ENCODE measurements at places on chromosomes 4 and X. TPM values are rescaled to one million over a fixed set of nuclear protein-coding genes. Genes with fewer than 3 reads are reported as not detected.

Gene NUP62CL
- not detected for polyA plus RNA-seq

Gene ACSL4
- polyA plus RNA-seq, result 33.9 TPM

Gene ATP8A1
- 0.29 TPM for polyA plus RNA-seq

Gene HELT
- not detected for polyA plus RNA-seq

Gene SMIM10
- polyA plus RNA-seq, result 7.1 TPM

Gene TMPRSS11B
- not detected for polyA plus RNA-seq

Gene ADGRG2
- polyA plus RNA-seq, result 0.10 TPM

Gene PABPC1L2B
- not detected for polyA plus RNA-seq

Gene RIPPLY1
- not detected for polyA plus RNA-seq

All from GM23248 (cell line).